ENCODE measurements at places on chromosomes 5 and 9. TPM values are rescaled to one million over a fixed set of nuclear protein-coding genes. Genes with fewer than 3 reads are reported as not detected.

Gene HSPA5
- total RNA-seq, result 283 TPM

Gene PCDHB5
- 2.3 TPM for total RNA-seq

Gene WHRN
- total RNA-seq, result 1.2 TPM

Gene ADAMTS12
- total RNA-seq, result 18.6 TPM

Gene AGXT2
- not detected for total RNA-seq

Gene C8G
- not detected for total RNA-seq

Gene SH3RF2
- 0.59 TPM for total RNA-seq

Gene CYSRT1
- total RNA-seq, result 0.12 TPM

Gene PHF24
- under 0.01 TPM for total RNA-seq

Gene OLFM1
- 0.15 TPM for total RNA-seq

Gene ENG
- total RNA-seq, result 10.4 TPM

Gene ANKRD31
- total RNA-seq, result 0.08 TPM

Gene PCDHB10
- 0.68 TPM for total RNA-seq

Gene BRINP1
- 27.4 TPM for total RNA-seq

Gene FAM200C
- total RNA-seq, result 2.9 TPM

Gene N4BP3
- 0.35 TPM for total RNA-seq

Gene CCDC152
- 1.3 TPM for total RNA-seq

Gene KIAA0825
- 1.4 TPM for total RNA-seq

Gene OR1J2
- 0.30 TPM for total RNA-seq

Gene OR1N2
- total RNA-seq, result 0.35 TPM

Gene CRHBP
- 0.82 TPM for total RNA-seq

Gene PCDHA13
- total RNA-seq, result 0.59 TPM

Gene CDKN2B-AS1
- total RNA-seq, result 2.7 TPM

Gene ARL10
- total RNA-seq, result 7.3 TPM

Gene PCSK1
- 1.6 TPM for total RNA-seq

Gene MAP1B
- 145 TPM for total RNA-seq

Gene ACTBL2
- 0.23 TPM for total RNA-seq
